ENCODE measurements at places on chromosomes 1 and 21.

GRCh38 chr1:102732927-102733326, 375.4 kb downstream of the COL11A1 start:
- no peak for DNase-seq

DNA sequence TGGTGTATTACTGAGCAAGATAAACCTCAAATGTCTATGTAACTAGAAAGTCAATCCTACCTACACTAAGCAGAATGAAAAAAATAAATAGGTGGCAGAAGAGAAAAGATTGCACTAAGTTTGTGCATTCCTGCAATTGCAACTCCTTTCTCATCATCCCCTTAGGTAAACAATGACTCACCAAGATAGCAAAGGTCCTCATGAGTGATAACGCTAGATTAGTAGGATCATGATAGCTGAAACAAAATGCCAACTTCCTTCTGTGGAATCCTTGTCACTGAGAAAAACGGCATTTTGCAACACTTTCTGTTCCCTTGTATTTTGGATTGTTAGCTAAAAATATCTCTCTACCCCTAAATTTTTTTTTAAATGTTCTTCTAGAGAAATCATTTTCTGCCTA, 20.0 kb upstream of the FCER1A start:
- no peak for DNase-seq

DNA sequence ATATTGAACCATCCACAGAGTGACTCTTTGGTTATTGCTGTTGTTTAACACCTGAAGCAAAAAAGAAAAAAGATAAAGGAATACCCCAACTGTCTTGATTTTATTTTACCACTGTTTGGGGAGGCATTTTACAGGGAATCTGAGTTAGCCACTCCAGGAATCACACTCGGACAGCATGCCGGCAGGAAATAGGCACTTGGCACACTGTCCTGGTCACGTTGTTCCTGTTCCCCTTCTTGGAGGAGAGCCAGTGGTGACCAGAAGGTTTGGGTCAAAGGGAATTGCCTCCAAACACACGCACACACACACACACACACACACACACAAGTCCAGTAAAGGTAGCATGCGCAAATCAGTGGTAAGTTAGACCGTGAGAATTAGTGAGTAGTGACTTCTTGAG, 13.8 kb downstream of the RGS4 start:
- no peak for DNase-seq

GRCh38 chr21:22063140-22063539, 1064.9 kb downstream of the NCAM2 start:
- DNase-seq = no peak

GRCh38 chr1:4395158-4395557, 259.3 kb upstream of the AJAP1 start:
- DNase-seq = no peak

GRCh38 chr1:3902111-3902511, 2.0 kb upstream of the C1orf174 start:
- DNase-seq = no peak

- no peak for DNase-seq
These were observed 100.5 kb upstream of the HMGB4 start for GRCh38 chr1:33763406-33763805.

GRCh38 chr1:13576926-13577325, 6.7 kb upstream of the PDPN start:
- DNase-seq = no peak
